Vagina (tissue), 2 donors: ENCODE measurements at places on chromosomes 12 and 14. TPM values are rescaled to one million over a fixed set of nuclear protein-coding genes. Genes with fewer than 3 reads are reported as not detected.

Gene ZC2HC1C
- not detected for total RNA-seq

Gene ITGB7
- 3.7 TPM for total RNA-seq

Gene PDE3A
- 9.6 TPM for total RNA-seq

Gene GXYLT1
- total RNA-seq: 11.8 TPM

Gene KRT74
- total RNA-seq: not detected

Gene TAS2R19
- total RNA-seq: 6.4 TPM

Gene SMCO2
- total RNA-seq: not detected

DNA sequence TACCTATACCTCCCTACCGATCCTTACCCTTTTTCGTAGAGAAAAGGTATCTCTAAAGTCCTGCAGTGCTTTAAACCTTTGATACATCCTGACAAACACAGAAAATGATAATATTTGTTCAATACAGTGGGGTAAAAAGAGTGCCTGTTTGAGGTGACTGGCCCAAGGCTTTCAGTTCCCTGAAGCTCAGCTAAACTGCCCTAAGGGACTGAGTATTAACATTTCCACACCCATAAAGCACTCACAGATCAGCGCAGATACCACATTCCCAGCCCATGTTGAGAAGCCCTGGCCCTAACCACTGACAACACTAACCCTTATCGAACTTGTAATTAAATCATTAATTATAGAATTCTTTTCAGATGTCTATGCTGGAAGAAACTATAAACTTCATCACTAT, 108.7 kb downstream of the DIP2B start:
- DNase-seq: no peak

DNA sequence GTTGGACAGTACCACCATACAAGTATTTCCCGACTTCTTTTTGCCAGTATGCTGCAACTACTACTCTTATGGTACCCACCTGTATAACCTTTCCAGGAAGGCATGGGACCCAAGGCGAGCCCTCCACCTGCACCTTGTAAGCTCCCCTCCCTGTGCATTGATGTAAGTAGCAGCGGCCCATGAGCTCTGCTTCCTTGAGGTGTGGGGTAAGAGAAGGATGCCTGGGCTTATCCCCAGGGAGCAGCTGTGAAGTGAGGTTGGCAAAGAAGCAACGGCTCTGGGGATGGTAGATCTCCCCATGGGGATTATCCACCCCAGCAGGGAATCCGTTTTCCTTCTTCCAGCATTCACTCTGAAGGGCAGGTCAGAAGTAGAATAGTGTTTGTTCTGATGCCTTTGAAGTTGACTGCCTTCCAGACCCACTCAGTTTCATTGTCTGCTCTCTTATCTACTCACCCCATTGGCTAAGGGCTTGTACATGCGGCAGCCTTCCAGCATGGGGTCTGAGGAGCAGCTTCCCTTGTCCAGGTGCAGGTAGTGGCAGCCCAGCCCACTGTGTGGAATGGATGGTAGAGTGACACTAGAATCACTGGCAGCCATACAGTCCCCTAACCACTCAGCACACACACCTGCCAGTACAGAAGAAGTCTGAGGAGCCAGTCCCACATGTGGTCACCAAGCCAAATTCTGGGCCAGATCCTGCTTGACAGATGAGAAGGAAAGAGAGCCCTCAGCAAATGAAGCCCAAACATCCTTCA, 3.4 kb downstream of the CIROP start:
- peak; percentile 72 for DNase-seq

DNA sequence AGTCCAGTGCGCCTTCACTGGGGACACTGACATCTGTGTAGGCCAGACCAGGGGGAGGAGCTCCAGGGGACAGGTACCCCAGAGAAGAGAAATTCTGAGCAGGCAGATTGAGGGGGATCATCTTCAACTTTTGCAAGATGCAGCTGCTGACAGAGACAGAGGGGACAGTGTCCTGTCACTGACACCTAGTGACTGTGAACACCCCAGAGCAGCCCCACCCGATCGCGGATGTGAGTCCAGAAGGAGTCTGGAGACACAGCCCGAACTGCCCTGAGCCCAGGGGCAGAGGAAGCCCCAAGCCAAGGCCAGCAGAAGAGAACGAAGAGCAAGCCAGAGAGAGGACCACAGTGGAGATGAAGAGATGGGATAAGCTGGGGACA, 21.7 kb upstream of the LRTM2 start:
- DNase-seq: no peak

- no peak for DNase-seq
Observed at GRCh38 chr12:63899396-63899795, 54.9 kb downstream of the SRGAP1 start.

DNA sequence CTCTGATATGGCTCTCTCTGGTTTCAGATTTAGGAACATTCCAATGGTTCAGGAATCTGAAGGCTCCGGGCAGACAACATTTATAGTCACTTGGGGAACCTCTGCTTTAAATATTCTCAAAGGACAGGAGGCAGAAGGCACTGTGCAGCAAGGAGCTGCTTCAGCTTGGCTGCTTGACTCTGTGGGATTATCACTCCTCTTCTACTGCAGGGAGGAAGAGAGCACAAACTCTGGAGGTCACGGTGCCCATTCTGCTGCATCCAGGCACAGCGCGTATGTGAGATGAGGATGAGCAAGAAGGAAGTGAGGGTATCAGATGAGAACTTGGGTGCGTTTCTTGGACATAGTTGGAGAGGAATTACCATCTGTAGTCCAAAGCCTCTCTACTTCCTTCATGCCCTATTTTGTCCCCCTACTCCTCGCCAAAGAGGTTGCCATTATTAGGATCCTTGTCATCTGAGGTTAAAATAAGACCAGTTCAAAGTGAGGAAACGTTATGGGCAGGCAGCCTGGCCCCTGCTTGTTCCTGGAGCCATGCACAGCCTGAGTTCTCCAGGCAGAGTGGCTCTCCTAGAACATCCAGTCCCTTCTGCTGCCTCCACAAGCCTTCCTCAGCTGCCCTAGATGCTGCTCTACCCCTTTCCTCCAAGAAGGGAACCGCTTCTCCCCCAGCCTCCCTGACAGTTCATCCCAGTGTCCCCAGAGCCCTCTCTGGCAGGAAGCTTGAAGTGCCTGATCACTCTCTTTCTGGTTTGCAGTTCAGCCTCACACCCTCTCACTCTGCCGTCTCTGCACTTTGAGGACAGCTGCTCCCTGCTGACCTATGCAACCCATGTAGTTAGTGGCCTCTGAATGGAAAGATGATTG, 12.5 kb downstream of the FGF6 start:
- DNase-seq: peak; percentile 77

DNA sequence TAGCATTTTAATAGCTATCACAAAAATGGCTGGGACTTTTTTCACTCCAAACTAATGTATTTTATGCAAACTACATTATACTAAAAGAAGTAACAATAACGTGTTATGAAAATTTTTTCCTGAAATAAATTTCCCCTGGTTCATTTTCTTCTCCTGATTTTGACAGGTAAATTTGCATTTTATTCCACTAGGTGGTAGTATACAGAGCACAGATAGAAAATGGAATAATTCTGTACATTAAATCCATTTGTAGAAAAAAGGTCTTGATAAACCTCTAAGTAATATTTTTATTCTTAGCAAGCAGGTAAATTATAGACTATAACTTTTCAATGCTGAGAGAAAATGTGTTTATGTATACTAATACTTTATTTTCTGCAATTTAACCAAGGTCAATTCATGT, 96.5 kb downstream of the BCAT1 start:
- DNase-seq: no peak

GRCh38 chr12:105832021-105832420, 306.7 kb downstream of the NUAK1 start:
- no peak for DNase-seq

DNA sequence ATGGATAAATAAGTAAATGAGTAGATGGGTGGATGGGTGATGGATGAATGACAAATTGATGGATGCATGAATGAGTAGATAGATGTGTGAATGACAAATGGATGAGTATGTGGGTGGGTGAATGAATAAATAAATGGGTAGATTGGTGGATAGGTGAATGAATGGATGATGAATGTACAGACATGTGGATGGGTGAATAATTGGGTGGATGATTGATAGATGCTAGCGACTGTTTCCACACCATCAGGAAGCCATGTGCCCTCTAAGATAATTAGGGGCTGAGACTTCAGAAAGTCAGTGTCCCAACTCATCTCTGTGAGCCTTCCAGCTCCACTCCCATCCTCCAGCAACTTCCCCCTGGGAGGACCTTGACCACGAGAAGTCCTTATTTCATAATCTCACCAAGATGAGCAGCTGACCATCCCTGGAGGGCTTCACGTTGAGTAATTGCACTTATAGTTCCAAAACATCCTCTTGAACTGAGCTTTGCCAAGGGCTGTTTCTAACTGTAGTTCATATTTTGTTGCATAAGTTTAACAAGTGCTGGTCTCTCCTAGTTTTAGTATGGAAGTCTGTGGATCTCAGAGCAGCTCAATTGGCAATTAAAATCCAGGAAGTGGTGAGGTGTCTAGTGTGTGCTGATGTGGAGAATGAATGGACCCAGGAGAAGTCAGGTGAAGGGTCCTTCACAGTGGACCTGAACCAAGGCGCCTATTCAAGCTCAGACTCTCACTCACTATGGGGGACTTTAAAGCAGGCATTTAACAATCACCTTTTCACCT, 295.7 kb downstream of the ADGRD1 start:
- no peak for DNase-seq

GRCh38 chr12:18939051-18939450, 190.5 kb upstream of the PLEKHA5 start:
- no peak for DNase-seq

- DNase-seq: no peak
Observed at GRCh38 chr12:48750215-48750614, 33.7 kb upstream of the CCNT1 start.

GRCh38 chr12:46579474-46579873, 206.9 kb upstream of the SLC38A2 start:
- no peak for DNase-seq

DNA sequence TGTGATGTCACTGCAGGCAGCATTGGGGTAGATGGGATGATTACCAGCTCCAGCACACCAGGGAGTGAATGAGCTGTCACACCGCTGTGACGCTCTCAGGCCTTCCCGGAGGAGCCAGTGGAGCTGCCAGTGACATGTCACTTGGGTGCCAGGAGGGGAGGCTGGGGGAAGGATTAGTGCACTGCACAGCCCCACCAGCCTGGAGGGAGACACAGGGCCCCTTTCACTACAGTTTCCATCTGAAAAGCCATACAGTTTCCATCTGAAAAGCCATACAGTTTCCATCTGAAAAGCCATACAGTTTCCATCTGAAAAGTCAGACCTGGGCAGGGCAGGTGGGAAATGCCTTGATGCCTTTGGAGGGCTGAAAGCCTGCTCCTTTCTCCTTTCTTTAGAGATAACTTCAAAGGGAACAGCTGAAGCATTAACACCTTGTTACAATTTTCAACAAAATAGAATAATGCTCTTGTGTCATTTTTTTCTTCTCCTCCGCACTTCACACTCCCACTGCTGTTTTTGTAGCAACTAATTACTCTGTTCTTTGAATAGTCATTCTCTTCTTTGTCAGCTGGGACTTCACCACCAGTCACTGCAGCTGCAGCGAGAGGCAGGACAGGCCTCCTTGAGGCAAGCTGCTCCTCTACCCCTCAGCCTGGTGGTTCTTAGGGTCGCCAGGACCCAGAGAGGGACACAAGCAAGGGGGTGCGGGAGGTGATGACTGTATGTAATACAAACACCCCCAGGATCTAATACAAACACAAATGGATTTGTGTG, 256.9 kb upstream of the RGS6 start:
- DNase-seq: no peak

DNA sequence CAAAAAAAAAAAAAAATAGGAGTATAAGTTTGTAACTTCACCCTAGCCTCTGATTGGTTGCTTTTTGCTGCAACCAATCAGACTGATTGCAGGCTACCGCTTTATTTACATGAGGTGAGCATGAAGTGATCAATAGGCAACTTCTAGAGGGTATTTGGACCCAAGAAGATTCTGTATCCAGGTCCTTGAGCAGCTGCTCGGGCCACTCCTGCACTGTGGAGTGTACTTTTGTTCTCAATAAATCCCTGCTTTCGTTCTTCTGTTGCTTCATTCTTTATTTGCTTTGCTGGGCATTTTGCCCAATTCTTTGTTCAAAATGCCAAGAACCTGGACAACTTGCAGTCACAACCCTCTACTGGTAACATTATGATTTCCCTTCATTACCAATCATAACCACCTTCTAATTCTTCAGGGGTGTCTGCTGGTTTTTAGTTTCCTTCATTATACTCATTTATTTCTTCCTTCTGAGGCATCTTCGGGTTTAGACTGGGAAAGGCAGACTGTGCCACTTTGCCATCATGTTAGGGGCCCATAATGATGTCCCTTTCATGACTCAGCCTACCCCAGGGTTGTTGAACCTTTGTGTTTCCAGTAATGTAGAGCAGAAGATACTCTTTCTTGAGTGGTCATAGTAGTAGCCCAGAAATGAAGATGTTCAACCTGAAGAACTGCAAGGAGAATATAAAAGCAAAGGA, 43.4 kb upstream of the LIMA1 start:
- DNase-seq: no peak

GRCh38 chr12:100706033-100706432, 88.5 kb upstream of the ANO4 start:
- no peak for DNase-seq

DNA sequence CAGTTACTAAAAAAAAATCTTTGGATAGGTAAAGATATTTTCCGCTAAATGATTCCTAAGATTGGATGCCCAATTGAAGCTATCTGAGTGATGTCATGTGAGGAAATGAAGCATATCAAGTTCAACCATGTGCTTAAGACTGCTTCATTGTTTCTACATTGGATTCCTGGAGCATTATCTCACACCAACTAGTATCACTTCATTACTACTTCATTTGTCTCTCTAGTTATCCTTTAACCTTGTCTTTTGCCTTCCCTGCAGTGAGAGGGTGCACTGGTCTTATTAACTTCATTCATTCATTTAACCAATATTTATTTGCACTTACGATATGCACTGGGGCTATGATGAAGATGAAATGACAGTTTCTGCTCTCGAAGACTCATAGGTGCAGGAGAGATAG, 198.1 kb downstream of the SLC38A4 start:
- no peak for DNase-seq

DNA sequence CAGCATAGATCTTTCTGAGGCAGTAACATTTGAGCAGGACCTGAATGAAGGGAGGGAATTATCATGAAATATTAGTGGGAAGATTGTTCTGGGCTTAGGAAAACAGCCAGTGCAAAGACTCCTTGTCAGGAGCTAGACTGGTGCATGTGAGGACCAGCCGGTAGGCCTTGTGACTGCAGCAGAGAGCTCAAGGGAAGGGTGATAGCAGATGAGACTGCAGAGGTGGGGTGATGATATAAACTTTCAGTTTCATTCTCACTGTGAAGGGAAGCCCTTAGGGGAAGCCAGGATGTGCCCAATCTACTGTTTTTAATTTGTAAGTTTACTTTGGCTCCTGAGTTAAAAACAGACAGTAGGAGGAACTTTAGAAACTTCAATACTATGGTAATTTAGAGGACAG, 12.4 kb downstream of the IL22 start:
- DNase-seq: no peak
